Stimulated activated CD8-positive, alpha-beta memory T cell treated with anti-CD3 and anti-CD28 coated beads, Interleukin-7, amount 100 ng/mL, for 1 hour (primary cell): ENCODE measurements at places on chromosomes 6 and 20.
A peak's percentile ranks its signal among the peaks of the same experiment; 100 is the strongest.

DNA sequence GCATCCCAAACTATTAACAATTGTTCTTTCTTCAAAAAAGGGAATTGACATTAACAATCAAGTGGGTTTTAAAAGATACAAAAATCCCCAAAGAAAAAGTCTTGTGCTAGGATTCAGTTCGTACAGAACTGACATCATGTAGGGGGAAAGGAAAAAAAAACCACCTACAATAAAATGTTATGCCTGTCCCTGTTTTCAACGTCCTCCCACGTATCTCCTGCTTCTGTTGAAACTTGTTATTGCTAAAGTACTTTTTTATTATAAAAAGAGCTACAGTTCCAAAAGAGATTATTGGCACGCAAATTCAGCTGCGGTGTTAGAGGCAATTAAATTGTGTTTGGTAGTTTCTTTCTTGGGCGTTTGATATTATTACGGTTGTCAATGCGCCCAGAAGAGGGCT is 102.8 kb upstream of the PHACTR1 start:
- no peak for DNase-seq

DNA sequence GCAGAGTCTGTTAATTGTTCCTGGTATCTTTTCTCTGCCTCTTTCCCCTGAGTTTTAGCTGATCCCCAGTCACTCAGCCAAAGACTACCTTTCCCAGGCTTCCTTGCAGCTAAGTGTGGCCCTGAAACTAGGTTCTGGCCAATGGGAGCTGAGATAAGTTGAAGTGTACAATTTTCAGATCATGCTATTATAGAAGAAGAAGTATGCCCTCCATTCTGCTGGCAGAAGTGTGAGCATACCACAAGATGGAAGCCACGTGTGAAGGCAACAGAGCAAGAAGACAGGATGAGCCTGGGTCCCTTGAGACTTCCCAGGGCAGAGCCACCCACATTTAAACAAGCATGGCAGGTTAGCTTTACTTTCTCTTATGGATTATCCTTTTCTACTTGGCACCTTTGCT is 273.2 kb downstream of the HIVEP2 start:
- no peak for DNase-seq

DNA sequence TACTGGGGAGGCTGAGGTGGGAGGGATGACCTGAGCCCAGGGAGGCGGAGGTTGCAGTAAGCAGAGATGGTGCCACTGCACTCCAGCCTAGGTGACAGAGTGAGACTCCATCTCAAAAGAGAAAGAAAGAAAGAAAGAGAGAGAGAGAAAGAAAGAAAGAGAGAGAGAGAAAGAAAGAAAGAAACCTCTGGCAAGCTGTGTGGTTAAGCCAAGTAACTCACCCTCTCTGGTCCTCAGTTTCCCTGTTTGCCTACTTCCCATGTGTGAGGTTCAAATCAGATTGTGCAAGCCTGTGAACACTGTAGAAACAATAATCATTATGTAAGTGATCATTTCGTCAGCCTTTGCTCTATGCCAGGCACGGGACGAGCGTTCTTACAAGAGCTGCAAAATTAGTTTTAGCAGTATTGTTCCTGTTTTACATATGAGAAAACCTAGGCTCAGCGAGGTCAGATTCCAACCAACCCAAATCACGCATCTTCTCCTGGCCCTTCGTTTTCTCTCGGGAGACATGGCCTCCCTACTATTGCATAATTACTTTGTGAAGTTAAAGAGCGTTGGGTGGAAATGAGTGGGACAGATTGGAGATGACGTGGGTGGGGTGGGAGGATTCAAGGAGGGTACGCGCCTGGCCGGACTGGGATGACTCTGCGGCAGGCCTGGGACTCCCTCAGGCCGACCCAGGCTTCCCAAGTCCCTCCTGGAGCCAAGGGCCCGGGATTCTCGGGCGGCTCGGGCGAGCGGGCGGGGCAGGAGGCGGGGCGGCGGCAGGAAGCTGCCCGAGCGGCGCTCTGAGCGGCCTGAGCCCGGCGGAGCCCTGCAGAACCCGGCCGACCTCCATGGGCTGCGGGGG is at the start of gene SNX21:
SNX21 (plus strand) TSS at position 770 of the 853 bp plus-strand sequence. CDS start 121 bp downstream, outside the sequence.
- DNase-seq, result no peak

DNA sequence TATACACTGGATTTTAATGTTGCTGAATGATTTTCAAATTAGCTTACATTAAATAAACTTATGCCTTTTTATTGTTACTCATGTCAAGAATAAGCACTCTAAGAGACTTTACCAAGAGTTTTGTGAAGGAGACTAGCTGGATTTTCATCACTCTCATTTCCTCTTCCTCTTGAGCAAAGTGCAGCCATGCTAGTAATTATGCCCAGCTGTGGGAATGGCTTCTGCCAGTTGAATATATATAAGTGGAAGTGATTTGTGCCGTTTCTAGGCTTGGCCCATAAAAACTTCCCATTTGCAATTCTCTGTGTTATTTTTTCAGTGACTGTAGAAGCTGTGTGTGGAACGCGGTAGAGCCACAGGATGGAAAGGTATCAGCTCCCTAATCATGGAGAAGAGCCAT is 255.8 kb downstream of the HDGFL1 start:
- DNase-seq, result no peak

DNA sequence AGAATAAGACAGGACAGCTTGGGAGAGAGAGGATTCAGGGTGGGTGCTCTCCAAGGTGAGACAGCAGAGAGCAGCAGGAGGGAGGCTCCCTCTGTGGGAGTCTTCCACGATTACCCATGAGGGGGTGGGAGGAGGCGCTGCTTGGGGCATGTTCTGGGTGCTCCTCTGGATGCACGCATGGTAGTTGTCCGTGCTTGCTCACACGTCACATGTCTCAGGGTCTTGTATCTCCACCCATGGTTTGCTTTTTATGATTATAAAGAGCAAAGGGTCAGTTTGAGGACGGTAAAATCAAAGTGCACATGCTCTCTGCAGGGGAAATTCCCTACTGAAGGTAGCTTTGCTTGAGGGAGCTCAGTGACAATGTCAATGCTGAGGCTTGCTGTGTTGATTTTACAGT is 338.4 kb downstream of the THBS2 start:
- DNase-seq, result no peak

DNA sequence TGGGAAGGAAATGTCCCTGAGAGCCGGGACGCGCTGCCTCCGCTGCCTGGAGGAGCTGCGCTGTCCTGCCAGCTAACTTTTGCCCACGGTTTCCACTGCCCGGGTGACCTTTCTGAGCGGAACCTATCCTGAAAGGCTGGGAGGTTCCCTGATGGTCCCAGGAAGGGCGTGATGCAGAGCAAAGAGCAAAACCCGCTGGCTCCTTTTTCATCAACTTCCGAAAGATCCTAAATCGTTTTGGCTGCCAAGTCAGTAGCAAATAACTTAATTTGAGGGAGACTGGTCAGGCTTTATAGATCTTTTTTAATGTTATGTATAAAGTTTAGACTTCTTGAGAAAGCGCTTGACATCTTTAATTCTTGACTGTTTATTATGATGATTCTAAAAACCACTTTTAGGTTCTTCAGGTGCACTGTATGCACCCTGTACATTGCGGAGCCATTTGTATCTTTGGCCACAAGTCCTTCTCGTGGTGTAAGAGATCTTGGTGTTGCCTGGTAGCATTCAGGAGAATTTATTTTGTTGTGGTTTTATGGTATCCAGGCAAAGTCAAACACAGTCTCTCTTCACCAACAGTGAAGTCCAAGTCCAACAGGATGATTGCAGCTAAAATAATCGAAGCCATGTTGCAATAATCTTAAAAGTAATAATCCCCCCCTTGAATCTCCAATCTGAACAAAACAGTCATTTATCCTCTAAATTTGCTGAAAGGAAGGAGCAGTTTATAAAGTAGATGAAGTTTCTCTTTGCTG is at the start of gene SYNE1:
SYNE1 (minus strand) TSS at position 67 of the 752 bp plus-strand sequence. CDS start 9,031 bp downstream, outside the sequence.
- no peak for DNase-seq

DNA sequence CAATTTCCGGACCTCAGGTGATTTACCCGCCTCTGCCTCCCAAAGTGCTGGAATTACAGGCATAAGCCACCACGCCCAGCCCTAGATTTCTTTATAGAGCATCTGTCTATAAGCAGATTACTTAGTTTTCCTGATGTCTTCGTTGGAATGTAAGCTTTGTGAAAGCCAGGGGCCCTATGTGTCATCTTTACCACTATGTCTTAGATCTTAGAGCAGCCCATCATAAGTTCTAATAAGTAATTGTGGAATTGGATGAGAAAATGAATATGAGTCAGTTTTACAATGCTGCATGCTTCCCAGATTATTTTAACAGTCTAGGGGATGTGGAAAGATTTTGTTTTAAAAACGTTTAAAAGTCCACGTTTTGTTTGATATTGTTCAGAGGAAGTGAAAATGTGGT is 9.1 kb upstream of the ZBTB2 start:
- DNase-seq, result no peak

- peak; percentile 49 for DNase-seq
Observed at GRCh38 chr6:41278699-41279405, 7.6 kb downstream of the TREM1 start.

DNA sequence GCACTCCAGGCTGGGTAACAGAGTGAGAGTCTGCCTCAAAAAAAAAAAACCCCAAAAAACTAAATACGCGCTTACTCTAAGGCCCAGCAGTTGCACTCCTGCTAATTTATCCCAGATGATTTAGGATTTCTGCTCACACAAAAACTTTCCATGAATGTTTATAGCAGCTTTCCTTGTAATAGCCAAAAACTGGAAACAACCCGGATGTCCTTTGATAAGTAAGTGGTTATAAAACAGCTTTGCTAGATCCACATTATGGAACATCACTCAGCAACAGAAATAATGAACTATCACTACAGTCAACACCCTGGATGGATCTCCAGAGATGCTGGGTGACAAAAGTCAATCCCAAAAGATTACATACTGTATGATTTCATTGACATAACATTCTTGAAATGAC is 220.4 kb upstream of the JARID2 start:
- DNase-seq, result no peak

GRCh38 chr20:44642203-44643153 is 9.0 kb downstream of the ADA start:
- no peak for DNase-seq

DNA sequence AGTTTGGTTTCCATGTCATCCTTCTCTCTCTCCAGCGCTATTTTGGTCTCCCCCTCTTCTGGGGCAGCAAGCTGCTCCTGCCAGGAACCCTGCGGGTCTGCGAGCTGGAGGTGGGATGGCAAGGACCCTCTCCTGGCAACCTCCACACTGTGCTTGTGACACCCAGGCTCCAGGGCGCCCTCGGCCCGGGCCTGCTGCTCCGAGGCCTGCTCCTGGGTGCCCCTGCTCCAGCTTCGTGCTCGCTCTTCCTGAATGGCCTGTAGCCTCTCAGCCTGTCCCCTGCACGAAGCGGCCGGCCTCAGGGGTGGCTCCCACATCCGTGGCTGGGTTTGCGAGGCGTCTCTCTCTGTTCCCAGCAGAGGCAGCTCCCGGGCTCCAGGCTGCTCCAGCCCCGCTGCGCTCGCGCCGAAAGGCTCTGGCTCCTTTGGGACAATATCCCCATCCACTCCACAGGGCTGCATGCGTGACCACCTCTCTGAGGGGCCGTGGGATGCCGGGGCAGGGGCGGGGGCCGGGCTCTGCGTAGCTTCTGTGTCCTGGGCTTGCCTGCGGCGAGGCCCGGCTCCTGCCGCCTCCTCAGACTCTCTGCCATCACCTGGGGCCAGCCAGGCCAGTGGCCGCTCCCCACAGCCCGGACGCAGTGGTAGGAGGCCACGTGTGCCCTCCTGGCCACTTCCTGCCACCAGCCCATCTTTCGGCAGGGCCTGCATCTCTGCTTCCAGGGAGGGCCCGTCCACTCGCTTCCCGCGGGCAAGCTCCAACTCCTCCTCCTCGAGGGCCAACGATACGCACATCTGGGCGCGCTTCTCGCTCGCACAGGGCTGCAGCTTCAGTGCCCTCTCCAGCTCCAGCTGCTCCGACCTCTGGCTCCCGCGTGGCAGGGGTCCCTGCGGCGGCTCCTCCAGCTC is 68.9 kb downstream of the GINS1 start:
- DNase-seq, result no peak

DNA sequence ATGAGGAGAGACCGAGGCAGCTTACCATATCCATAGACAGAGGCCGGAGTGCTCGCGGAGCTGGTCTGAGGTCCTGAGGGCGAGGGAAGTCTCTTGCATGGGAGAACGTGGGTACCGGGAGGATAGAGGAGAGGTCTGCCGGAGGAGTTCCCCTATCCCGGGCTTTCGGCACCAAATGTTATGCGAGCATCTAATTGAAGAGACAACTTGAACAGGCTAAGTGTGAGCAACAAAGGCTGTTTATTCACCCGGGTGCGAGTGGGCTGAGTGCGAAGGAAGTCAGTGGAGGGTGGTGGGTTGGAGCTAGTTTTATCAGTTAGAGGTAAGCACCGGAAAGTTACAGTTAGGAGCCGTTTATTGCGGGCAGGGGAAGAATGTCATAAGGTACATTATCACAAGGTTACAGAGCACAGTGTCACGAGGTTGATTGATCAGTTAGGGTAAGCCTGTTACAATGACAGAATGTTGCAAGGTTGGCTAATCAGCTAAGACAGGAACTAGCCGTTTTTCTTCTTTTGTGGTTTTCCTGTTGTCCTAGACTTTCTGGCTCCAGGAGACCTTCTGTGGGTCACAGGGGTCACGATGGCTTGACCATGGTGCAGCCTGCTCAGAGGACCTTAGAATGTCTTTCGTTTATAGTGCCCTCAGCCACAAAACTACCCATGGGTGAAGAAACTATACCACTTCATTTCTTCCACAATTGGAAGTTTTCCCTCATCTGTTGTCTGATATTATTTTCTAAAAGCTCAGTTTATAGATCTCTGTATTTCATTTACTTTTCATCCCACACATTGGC is 746.0 kb upstream of the ADGRB3 start:
- DNase-seq, result no peak

- no peak for DNase-seq
Observed at GRCh38 chr6:28865401-28866204, 58.2 kb downstream of the TRIM27 start.

GRCh38 chr20:9143926-9144325 is 75.0 kb downstream of the PLCB4 start:
- no peak for DNase-seq

GRCh38 chr20:4813076-4813862 is 91.6 kb downstream of the PRND start:
- no peak for DNase-seq

GRCh38 chr6:1389369-1390132 is at the start of gene FOXF2:
FOXF2 (plus strand) TSS chr6:1389576; CDS start chr6:1389948, 372 bp downstream.
- DNase-seq, result no peak
